ENCODE measurements at places on chromosomes 2 and 18.

- DNase-seq, result no peak
Observed at GRCh38 chr2:173370198-173370597, 15.5 kb downstream of the CDCA7 start.

GRCh38 chr2:18178736-18179349 lies 300.4 kb downstream of the KCNS3 start:
- DNase-seq, result peak; percentile 15

DNA sequence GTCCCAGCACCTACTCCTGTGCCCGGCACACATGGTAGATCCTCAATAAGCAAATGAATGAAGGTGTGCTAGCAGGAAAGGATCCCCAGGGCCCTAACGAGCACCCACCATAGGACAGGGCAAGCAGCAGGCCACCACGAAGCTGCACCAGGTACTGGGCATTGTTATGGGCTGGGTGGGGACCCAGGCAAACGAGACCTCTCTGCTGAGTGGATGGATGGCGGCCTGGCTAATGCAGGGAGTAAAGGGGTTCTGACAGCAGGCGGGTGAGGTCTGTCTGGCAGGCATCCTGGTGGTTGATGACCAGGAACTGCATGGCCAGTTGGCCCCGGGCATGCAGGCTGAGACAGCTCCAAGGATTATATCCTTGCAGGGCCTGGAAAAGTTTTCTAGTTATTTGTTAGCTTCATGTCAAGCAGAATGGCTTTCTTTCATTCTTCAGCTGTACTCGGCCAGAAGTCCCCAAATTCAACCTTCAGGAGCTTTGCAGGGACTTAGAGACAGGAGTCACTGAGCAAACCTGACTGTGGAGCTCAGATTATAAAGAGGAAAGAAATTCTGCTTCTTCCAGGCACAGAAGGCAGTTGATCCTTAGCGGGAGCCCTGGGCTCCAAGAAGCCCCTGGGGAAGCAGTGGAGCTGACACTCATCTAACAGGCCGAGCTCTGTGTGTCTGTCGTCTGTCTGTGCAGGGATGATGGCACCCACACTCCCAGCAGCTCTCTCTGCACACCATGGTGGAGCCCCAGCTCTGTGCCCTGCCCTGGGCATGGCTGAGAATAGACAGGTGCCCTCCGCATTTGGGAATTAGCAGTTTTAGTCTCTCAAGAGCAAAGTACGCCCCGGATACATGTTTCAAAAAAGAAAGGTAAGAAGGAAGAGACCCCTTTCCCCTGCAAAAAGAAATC lies 51.2 kb downstream of the SDC1 start:
- DNase-seq, result no peak

DNA sequence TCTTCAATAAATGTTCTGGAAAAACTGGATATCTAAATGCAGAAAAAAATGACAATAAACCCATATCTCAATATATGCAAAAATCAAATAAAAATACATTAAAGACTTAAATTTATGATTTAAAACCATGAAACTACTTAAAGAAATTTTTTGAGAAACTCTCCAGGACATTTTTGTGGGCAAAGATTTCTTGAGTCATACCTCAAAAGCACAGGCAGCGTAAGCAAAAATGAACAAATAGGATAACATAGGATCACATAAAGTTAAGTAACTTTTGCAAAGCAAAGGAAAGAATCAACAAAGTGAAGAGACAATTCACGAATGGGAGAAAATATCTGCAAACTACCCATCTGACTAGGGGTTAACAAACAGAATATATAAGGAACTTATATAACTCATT lies 1545.5 kb downstream of the SUCLG1 start:
- DNase-seq, result no peak

GRCh38 chr2:71504611-71505010 lies 51.2 kb downstream of the DYSF start:
- no peak for DNase-seq

GRCh38 chr2:120797421-120798221 lies 62.0 kb downstream of the GLI2 start:
- DNase-seq, result no peak

DNA sequence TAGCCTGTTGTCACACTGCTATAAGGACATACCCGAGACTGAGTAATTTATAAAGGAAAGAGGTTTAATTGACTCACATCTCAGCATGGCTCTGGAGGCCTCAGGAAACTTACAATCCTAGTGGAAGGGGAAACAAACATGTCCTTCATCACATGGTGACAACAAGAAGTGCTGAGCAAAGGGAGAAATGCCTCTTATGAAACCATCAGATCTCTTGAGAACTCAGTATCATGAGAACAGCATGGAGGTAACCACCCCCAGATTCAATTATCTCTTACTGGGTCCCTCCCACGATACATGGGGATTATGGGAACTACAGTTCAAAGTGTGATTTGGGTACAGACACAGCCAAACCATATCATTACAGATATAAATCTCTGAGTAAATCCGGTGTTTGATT lies 148.7 kb downstream of the PRPF40A start:
- DNase-seq, result no peak

- DNase-seq, result no peak
Observed at GRCh38 chr18:47981320-47981719, 50.9 kb upstream of the SMAD2 start.

DNA sequence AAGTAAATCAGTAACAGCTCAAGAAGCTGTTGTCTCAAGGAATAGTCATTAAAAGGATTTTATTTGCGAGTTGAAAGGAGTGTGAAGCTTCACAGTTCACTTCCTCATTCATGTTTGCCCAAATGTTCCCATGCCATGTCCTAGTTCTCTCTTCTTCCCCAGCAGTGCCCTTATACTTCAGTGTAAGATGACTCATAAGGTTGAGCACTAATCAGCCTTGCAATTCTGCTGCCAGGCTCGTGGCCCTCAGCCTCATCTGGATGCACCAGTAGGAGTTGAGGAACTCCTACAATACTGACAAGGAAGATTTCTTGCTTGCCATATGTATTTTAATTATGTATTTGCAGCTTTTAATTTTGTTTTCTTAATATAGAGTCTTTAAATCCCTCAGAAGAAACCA lies 1980.4 kb downstream of the SUCLG1 start:
- no peak for DNase-seq

DNA sequence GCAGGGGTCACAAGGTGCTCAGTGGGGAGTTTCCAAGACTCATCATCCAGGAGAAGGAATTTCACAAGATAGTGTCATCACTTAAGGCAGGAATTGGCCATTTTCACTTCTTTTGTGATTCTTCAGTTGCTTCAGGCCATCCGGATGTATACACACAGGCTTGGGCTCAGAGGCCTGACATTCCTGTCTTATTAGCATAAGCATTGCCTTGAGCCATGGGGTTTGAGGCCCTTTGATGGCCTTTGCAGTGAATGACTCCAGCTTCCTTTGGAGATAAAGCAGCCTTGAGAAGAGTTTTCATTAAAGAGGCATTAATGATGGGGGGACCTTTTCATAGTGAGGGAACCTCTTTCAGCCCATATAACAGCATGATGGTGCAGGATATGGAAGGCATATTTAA lies 366.0 kb upstream of the CNTNAP5 start:
- DNase-seq, result no peak

DNA sequence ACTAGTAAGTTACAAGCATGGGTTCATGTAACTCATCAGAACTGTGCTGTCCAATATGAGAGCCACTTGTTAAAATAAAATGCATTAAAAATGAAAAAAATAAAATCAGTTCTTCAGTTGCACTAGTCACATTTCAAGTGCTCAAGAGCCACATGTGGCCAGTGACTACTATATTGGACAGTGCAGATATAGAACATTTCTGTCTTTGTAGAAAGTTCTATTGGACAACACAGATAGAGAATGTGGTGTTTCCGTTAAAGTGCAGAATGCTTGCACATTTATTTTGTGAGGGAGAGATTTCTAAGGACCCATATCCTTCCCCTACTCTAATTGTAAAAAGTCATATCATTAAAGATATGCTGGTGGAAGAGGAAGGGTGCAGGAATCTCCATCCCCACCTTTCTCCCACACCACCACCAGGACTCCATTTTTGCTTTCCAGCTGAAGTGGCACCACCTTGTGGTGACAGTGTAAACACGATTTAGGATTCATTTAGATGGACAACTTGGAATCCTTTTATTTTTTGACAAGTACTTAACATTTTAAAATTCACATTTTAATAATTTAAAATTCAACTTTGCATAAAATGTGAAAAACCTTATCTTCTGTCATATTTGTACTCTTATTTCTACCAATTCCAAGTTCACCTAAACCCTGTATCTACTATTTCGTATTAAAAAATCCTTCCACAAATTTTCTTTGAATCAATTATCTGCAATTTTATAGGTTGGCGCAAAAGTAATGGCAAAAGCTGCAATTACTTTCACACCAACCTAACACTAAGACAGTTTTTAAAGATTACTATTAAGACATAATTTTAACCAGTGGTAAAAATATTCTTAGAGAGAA lies 9.4 kb upstream of the CD302 start:
- DNase-seq, result no peak

GRCh38 chr2:19104503-19104902 lies 253.9 kb downstream of the OSR1 start:
- no peak for DNase-seq

DNA sequence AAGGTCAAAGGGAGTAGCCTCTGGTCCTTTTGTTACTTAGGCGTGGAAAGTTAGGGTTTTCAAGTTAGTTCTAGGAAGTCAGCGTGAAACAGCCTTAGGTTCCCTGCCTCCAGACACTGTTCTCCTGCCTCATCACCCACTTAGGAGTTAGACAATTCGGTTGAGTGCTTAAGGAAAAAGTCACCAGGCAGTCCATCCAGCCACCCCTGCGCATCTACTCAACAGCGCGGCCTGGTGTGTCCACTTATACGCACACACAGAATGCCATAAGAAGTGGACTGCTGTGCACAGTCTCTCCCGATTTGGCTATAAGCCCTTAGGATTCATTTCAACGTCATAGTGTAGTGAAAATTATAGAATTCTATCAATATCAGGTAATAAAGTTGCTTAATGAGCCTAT lies 470.8 kb upstream of the TNP1 start:
- DNase-seq, result no peak

GRCh38 chr18:55406451-55406991 lies 181.5 kb downstream of the TCF4 start:
- no peak for DNase-seq

GRCh38 chr2:105384216-105384615 lies 14.6 kb downstream of the FHL2 start:
- DNase-seq, result no peak

- no peak for DNase-seq
Observed at GRCh38 chr2:236157366-236157765, 10.8 kb downstream of the GBX2 start.

DNA sequence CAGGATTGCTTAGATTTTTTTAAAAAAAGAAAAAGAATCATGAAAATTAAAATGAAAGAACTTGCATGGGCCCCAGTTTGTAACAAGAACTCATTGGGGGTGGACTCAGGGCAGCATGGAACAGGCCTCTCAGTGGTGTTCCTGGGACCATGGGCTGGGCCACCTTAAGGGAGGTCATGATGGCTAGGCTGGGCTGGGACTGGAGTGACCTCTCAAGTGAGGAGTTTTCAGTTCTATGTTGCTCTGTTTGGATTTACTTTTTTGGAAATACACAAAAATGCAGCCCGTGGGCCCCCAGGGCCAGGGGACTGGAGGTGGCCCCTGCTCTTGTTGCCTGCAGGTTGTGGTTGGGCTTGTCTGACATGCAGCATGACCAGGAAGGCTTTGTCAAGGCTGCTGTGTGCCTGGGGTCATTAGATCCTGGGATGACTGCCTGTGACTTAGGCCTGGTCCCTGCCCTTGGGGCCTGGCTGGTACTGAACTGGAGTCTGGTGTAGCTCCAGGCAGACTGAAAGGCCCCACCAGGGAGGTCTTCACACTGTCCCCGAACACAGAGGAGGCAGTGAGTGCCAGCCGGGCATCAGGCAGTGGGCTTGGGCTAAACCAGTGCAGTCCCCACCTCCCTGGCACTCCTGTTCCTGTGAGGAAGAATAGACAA lies 115.6 kb downstream of the GLI2 start:
- no peak for DNase-seq

DNA sequence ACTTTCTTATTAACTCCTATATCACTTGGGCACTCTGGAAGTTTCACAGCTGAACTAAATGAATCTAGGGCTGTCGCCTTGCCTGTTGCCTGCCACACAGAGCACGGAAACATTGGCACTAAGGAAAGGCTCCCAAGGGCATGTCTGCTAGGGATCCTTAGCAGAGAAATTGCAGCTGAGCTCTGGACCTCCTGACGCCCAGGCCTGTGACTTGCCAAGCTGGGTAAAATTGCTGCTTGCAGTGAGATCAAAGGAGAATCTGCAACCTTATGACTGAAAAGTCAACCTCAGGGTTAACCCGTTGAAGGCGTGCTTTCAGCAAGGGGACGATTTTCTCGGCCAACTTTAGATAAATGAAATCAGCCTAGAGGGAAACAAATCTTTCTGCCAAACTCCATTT lies 189.8 kb downstream of the NCK2 start:
- DNase-seq, result peak; percentile 21

GRCh38 chr2:11864724-11865123 lies 118.3 kb downstream of the LPIN1 start:
- no peak for DNase-seq

DNA sequence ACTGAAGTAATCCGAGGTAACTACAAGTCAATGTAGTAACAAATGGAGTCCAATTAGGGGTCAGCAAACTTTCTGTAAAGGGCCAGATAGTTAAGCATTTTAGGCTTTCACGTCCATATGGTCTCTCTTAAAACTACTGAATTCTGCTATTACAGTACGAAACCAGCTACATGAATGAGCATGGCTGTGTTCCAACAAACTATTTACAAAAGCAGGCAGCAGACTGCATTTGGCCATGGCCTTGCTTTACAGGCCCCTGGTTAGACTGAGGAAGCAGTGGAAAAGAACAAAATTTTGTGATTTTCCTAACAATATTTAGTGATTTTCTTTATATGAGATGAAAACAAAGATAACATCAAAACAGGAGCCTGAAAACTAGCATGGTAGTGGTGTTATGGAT lies 64.0 kb downstream of the RTN4 start:
- DNase-seq, result no peak

DNA sequence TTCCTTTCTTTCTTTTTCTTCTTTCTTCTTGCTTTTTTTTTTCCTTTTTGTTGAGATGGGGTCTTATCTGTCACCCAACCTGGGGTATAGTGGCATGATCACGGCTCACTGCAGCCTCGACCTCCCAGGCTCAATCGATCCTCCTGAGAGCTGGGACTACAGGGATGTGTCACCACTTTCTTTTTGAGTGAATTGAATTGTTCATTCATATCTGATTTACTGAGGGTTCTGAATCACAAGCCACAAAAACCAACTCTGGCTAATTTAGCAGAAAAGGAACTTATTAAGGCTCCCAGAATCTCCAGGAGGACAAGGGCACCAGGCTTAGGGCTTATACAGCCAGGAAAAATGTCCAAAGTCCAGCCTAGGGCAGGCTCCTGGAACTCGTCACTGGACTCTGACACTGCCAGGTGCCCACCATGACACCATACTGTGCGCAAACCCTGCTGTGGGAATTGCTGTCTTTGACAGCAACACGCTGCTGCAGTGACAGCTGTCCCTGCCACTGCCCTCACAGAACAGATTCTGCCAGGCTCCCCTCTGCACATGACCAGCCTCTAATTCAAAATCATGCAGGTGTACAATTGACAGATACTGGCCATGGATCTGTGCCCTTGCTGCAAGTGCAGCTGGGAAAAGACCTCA lies 42.9 kb upstream of the EML6 start:
- DNase-seq, result peak; percentile 17

GRCh38 chr2:116732322-116732721 lies 1082.2 kb upstream of the DDX18 start:
- DNase-seq, result no peak

All from stimulated activated CD4-positive, alpha-beta T cell treated with anti-CD3 and anti-CD28 coated beads, Interleukin-12 subunit alpha, Interleukin-12 subunit beta, amount 100 ng/mL, for 24 hours (primary cell).